ENCODE measurements at places on chromosomes 1 and 21.

GRCh38 chr21:26007951-26008498, 162.5 kb downstream of the APP start:
- DNase-seq = no peak

GRCh38 chr21:37766129-37766528, 150.1 kb downstream of the KCNJ6 start:
- no peak for DNase-seq

DNA sequence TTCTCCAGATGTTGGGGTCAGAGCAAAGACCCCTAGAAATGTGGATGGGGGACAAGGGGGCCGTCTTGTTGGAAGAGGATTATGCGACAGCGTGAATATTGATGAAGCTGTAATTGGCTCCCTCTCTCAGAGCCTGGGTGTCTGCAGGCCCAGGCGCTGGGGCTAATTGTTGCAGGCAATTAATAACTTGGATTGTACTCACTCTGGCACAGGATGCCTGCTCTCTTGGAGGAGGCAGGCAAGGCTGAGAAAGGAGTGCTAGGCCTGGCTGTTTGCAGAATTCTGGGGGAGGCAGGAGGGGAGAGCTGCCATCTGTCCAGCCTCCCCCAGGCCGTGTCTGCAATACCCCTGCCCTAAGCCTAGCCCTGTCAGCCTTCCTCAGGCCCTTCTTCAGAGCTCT, 4.1 kb upstream of the DISP3 start:
- DNase-seq = no peak

GRCh38 chr1:201643835-201644104, 104.8 kb downstream of the NAV1 start:
- no peak for DNase-seq

- no peak for DNase-seq
Measured at GRCh38 chr1:19109545-19109944, 100.5 kb downstream of the UBR4 start.

GRCh38 chr1:216793973-216794372, 70.7 kb upstream of the ESRRG start:
- no peak for DNase-seq
